ENCODE measurements at places on chromosomes 3 and 15.

- DNase-seq = no peak
These were observed 634.5 kb upstream of the TGFBR2 start for GRCh38 chr3:29971895-29972294.

GRCh38 chr3:168865022-168865551 is 769.4 kb upstream of the GOLIM4 start:
- no peak for DNase-seq

GRCh38 chr15:74208901-74209559 is 6.4 kb upstream of the STRA6 start:
- DNase-seq = no peak

GRCh38 chr15:92616621-92617548 is 38.7 kb downstream of the FAM174B start:
- no peak for DNase-seq

GRCh38 chr3:6204891-6205290 is 656.0 kb upstream of the GRM7 start:
- DNase-seq = no peak

GRCh38 chr15:64398575-64398974 is 10.9 kb downstream of the TRIP4 start:
- no peak for DNase-seq

- no peak for DNase-seq
These were observed 24.3 kb downstream of the NDUFAF1 start for GRCh38 chr15:41377978-41378377.

GRCh38 chr3:111603679-111604078 is 8.5 kb upstream of the ZBED2 start:
- no peak for DNase-seq

DNA sequence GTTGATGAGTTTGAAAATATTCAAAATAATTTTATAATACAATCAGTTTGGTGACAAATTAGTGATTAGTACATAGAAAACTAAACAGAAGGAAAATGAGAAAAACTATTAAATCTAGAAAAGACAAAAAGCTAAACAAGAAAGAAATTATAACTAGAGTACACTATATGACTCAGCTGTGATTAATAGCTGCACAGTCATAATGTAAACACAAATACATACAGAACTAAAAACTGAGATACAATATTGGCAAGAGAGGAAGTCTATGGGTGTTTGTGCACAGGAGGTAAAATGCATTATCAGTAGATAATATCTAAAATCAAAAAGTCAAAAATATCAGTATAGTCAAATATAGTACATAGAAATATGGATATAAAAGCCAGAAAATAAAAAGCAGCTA is 80.7 kb upstream of the PCSK6 start:
- DNase-seq = no peak

DNA sequence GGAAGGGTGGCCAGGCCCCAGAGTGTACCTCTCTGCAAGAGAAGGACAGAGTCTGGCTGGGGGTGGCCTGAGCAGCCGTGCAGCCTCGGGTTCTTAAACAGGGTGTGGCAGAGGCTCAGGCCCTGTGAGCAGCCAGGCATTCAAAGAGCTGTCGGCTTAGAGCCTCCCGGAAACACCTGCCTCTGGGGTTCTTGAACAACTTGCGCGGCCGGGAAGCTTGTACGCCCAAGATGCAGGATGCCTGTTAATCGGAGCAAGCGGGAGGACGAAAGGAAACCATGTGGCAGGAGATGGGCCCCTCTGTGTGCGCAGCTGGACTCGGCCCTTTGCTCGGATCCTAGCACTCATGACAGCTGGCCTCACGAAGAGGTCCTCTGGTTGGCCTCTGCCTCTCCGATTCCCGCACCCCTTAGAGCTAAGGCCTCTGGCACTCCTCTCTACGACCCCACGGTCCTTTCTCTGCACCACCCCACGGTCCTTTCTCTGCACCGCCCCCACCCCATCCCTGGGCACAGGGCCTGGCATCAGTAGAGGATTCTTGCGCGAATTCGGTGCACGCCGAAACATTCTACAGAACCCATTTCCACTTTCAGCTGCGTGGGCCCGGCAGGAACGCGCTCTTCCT is 23.9 kb upstream of the TXNRD3 start:
- DNase-seq = no peak

DNA sequence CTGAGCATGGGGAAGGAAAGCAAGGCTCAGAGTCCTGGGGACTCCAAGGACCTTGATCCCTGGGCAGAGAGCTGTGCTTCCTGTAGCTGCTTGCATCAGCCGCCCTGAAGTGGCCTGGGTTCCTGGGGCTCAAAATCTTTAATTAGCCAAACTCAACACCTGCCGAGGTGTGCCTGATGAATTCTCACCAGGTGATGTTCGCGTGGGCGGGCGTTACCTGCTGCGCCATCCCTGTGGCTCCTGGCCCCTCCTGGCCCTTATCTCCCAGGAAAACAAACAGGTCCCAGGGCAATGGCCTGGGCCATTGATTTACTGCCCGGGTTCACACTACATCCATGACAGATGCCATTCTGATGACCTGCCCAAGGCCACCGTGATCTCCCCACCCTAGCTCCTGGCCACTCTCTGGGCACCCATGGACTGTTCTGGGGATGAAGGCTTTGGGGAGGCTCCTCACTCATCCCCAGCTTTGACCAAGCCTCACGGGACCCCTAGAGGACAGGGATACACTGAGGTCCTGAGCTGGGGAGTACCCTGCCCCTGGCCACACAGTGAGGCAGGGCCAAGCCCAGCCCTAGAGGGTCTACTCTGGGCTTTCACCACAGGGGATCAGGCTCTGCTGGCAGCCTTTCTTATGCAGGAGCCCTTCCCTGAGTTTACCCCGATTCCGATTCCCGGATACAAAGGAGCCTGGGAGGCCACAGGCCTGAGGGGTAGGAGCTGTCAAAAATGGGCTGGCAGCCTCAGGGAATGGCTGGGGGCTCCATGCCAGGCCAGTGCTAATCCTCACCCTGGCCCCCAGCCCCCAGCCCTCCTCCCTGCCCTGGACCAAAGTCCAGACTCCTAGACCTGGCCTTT is 5.7 kb downstream of the SLC38A3 start:
- no peak for DNase-seq

GRCh38 chr15:47332481-47332880 is 384.8 kb upstream of the SEMA6D start:
- no peak for DNase-seq

GRCh38 chr15:32956006-32956405 is 238.2 kb downstream of the GREM1 start:
- DNase-seq = no peak

DNA sequence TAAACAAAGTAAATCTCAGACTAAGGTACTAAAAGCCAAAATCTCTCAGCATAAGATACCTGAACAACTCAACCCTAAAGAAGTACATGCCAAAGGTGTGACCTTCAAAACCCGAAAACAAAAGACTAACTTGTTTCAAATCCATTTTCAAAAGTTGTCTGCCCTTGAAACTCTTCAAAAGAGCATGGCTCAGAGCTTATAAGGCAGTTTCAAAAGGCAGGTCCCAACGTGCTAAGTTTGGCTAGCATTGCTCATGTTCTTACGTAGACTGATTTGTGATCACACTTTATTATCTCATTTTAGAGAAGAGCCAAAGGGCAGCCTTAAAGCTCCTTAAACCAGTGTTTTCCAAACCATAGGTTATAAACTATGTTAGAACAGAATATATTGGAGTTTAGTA is 112.2 kb downstream of the FEZF2 start:
- no peak for DNase-seq

Data from activated CD8-positive, alpha-beta memory T cell treated with anti-CD3 and anti-CD28 coated beads for 4 hours (primary cell).